Anterior cingulate cortex (tissue), 58 donors: ENCODE measurements at places on chromosomes 2 and 18.

- DNase-seq: no peak
Measured at GRCh38 chr2:111896024-111896423, 2.4 kb upstream of the MERTK start.

- no peak for DNase-seq
Measured at GRCh38 chr2:11680901-11681721, 11.1 kb upstream of the NTSR2 start.

DNA sequence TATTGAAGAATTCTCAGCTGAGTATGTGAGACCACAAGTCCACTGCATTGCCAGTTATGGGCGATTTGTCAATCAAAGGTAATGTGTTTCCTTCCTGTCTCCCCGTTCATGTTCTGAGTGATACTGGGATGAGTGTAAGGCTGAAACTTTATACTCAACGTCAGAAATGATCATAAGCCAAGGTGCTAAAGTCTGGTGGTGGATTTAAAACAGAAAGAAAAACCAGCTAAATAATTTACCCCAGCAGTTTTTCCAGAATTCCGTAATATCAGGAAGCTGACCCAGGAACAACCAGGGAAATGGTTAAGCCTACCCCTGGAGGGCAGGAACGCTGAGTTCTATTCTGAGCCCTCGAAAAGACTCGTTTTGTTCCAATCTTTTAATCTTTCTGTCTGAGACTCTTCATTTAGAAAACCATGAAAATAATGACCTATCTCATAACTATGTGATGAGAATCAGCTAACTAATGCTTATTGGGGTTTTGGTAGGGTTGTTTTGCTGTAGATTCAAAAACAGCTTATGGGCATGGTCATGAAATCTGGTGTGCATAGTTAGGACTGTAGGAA lies 149.6 kb downstream of the LAMA3 start:
- DNase-seq: no peak

DNA sequence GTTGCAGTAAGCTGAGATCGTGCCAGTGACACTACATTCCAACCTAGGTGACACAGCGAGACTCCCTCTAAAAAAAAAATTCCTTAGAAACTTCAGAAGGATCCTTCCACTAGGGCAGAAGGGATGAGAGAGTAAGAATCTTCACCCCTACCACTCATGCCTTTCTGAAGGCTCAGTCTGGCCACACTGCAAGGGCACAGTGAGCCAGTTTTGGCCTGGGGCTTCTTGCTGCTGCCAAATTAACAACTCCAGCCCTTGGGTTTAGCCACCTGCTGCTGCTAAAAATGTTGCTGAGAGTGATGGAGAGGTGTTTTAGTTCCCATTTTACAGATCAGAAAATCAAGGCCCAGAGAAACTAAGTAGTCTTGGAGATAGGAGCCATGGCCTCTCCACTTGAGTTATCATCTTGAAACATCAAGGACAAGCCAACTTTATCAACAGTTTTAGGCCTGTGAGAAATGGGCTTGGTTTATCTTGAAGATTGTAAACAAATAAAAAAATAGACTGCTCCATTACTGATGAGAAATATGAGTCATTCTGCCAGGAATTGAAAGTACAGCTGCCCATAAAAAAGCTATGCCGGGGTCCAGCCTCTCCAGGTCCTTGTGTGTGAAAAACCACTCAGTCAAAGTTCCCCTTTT lies 31.9 kb upstream of the CASP8 start:
- DNase-seq: no peak

DNA sequence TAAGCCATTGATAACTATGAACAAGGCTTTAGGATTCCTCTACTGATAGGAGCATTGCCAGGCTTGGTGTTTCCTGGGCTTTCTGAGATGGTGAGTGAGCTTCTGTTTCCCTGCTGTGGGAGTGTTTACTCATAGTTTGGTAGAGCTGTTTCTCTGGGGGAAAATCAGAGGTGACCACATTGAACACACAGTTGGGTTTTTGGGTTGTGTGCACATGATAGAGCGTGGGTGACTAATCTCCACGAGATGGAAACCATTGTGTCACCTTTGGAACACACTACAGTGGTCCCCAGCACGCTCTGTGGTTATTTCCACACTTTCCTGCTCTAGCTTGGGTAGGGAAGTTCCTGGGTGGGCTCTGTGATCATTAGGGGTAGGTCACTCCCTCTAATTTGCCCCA lies 5.4 kb downstream of the IL1R1 start:
- no peak for DNase-seq

GRCh38 chr18:8957731-8958130 lies 144.8 kb upstream of the NDUFV2 start:
- DNase-seq: no peak

DNA sequence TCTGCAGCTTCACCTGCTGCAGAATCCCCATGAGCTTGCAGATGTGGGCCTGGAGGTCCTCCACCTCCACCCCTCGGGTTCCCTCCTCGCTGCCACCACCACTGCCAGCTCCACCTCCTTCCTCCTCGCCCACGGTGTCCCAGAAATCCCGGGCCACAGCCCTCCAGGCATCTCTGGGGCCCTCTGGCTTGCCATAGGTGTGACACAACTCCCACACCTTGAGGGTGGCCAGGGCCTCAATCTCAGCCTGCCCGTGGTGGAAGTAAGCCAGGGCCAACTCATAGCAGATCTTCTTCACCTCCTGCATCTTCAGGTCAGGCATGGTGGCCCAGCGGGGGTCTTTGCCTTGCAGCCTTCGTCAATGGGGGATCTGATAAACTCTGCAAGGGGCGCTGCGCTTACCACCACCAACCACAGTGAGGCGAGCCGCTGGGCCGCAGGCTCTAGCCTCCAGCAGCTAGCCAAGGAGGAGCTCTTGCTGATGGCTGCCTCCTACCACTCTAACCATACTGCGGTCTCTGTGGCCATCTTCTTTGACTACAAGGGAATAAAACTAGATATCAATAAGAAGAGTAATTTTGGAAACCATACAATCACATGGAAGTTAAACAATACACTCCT lies 36.1 kb upstream of the ANKRD62 start:
- no peak for DNase-seq
